Progenitor cell of endocrine pancreas (in vitro differentiated cells): ENCODE measurements at places on chromosomes 6 and 20. TPM values are rescaled to one million over a fixed set of nuclear protein-coding genes. Genes with fewer than 3 reads are reported as not detected.

DNA sequence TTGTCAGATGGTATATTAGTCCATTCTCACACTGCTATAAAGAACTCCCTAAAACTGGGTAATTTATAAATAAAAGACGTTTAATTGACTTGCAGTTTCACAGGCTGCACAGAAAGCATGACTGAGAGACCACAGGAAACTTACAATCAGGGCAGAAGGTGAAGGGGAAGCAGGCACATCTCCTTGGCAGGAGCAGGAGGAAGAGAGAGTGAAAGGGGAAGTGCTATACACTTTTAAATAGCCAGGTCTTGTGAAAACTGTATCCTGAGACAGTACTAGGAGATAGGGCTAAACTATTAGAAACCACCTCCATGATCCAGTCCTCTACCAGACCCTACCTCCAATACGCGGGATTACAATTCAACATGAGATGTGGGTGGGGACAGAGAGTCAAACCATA is 193.9 kb upstream of the KCNG1 start:
- H3K4me1 ChIP-seq, result peaks cover 15% of the 10 kb centered on the region
- H3K27ac ChIP-seq, result no peak overlapping the region
- H3K27me3 ChIP-seq, result peaks cover 28% of the 10 kb centered on the region
- DNase-seq, result no peak
- H3K4me3 ChIP-seq, result no peak overlapping the region

GRCh38 chr6:73104921-73105320 is 120.4 kb downstream of the KHDC1L start:
- H3K4me1 ChIP-seq, result peaks cover 18% of the 10 kb centered on the region
- H3K4me3 ChIP-seq, result no peak overlapping the region
- no peaks in the 10 kb centered on the region for H3K36me3 ChIP-seq

GRCh38 chr6:131831392-131831791 is 23.6 kb downstream of the ENPP1 start:
- DNase-seq, result no peak
- H3K27ac ChIP-seq, result no peak overlapping the region
- no peaks in the 10 kb centered on the region for H3K4me1 ChIP-seq
- no peaks in the 10 kb centered on the region for H3K27me3 ChIP-seq

POPDC3 gene
- 1.3 and 2.3 TPM in 2 replicates for total RNA-seq
